ENCODE measurements at places on chromosomes 7 and 10.

- DNase-seq, result no peak
Measured at GRCh38 chr7:78159545-78159944, 361.0 kb downstream of the PHTF2 start.

GRCh38 chr7:121410829-121411596 lies 14.9 kb upstream of the FAM3C start:
- DNase-seq, result no peak

- DNase-seq, result no peak
Measured at GRCh38 chr7:7653593-7654187, 13.1 kb downstream of the UMAD1 start.

- no peak for DNase-seq
Measured at GRCh38 chr10:117884592-117884991, 162.1 kb downstream of the RAB11FIP2 start.

- no peak for DNase-seq
Measured at GRCh38 chr7:19024261-19024660, 93.2 kb downstream of the TWIST1 start.

GRCh38 chr7:37362802-37363201 lies 85.9 kb downstream of the ELMO1 start:
- DNase-seq, result no peak

- DNase-seq, result no peak
Measured at GRCh38 chr7:134750083-134751062, 29.1 kb upstream of the CALD1 start.

GRCh38 chr7:15915686-15916293 lies 229.3 kb upstream of the MEOX2 start:
- DNase-seq, result no peak

DNA sequence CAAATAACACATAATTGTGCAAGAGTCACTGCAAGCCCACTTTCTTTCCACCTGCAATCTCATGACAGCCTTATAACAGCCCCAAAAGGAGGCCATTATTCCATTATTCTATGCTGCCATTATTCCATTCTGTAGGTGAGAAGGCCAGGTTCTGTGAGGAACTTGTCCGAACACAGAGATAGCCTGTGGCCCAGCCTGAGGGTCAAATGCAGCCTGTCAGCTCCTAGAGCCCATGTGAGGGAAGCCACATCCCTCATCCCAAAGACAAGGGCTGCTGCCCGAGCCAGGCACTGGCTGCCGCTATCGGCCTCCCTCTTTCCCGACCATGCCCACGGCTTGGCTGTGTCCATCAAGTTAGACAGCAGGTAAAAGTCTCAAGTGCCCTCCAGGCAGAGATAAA lies 24.1 kb upstream of the C10orf71 start:
- DNase-seq, result no peak

DNA sequence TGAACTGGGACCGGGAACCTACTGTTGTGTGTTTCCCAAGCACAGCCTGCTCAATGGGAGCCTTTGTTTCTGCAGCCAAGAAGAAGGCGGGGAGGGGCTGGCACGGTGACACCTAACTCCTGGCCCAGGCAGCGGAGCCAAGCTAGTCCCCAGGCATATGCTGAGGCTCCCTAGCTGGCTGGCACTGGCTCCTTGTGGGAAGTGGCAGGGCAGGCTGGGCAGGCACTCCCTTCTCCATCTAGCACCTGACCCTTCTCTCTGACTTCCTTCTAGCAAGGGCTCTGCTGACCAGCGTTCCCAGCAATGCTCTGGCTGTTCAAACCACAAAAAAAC lies 325.0 kb downstream of the PLXNA4 start:
- DNase-seq, result no peak

DNA sequence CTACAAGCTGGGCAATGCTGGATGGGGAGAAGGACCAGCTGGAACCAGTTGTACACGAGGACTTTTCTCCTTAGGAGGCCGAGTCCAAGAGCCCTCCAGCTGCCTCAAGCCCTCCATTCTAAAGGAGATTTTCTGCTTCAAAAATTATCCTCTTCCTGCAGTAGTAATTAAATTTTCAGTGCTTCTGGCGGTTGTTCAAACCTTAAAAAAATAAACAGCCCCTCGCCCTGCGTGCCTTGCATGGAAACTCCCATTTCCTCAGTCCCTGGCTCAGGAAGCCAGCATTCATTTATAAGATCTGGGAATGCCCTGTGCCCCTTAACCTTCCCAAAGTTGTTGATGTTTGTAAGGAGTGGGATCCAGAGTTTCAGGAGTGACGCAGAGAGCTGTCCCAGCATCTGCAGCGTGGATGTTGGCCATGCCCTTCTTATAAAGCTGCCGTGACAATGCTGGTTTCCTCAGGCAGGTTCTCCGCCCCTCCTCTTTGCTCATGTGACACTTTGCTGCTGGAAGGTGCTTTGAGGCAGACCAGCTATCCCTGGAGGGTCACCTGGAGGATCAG lies 24.0 kb upstream of the ACTR3B start:
- no peak for DNase-seq

DNA sequence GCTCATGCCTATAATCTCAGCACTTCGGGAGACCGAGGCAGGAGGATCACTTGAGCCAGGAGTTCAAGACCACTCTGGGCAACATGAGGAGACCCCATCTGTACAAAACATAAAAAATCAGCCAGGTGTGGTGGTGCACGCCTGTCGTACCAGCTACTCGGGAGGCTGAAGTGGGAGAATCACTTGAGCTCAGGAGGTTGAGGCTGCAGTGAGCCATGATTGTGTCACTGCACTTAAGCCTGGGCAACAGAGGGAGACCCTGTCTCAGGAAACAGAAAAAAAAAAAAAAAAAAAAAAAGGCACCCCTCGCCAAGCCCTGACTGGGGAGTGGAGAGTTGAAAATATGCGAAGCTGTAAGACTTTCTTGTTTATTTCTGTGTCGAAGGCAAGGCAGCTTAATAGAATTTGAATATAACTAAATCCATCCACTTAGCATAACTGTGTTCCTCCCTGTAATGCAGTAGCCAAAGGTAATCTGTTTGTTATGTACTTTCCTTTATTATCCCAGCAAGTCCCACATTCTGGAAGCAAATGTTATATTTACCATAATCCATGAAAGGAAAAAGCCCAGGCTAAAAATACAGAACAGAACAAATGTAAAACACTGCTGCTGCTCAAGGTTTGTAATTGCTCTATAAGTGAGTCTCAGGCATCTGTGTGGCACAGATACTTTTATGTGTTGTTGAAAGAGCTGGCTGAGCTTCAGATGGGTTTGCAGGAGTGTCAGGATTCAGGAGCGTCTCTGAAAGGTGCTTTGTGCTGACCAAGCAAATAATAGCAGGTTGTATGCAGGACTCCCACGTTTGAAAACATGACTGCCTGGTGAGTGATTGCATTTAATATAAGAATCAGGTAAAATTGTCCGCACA lies 127.2 kb downstream of the CELF2 start:
- DNase-seq, result no peak

DNA sequence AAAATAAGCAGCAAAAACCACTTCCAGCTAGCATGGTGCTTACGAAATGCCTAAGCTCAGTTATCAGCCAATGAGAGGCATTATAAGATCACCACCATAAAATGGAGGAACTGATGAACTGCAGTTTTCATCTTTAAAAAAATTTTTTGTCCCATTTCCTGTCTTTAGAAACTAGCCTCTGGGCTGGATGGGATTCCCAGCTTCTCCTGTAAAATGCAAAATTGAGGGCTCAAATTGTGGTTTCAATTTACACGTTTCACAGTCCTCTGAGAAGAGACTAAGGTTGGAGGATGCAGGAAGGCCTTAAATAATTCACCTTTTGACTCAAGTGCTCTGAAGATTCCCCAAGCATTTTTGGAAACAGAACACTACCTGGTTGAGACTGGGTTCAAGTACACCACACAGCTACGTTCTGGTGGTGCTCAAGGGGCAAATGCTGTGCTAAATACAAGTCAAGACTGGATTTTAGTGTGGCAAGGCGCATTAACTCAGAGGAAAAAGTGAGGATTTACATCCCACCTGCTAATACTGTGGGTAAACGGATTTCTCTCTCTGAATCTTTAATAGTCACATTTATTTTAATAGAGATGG lies 951 bp downstream of the ZNF25 start:
- DNase-seq, result no peak

- DNase-seq, result no peak
Measured at GRCh38 chr7:44195889-44196288, 4.9 kb upstream of the YKT6 start.

DNA sequence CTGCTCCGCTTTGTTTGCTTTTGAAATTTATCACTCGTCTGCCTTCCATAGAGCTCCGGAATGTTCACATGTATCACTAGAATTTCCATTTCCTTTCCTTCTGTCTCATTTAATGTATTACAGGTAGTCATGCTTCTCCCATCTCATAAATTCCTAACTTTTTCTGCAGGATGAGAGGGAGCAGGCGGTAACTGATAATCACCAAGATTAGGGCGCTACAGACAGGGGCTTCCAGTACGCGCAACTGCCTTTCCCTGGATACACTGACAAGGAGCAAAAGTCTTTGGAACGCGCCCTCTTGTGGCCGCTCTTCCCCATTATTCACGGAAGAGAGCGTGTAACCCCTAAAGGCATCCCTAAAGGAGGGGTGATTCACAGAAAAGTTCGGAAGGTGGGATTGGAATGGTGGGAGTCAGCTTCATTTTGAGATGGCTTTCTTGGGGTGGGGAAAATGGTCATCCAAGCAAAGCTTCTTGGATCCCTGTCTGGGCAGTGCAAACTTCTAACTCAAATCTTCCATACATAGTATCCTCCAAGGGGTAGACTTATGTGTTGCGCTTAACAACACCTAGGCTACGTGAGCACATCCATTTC lies 6.5 kb downstream of the INHBA start:
- no peak for DNase-seq

- DNase-seq, result no peak
Measured at GRCh38 chr10:12484002-12484918, 134.9 kb downstream of the CAMK1D start.

- DNase-seq, result no peak
Measured at GRCh38 chr10:129694184-129694583, 227.1 kb downstream of the MGMT start.

GRCh38 chr10:8663131-8663530 lies 608.6 kb downstream of the GATA3 start:
- DNase-seq, result no peak

GRCh38 chr7:153396475-153396874 lies 636.9 kb downstream of the ACTR3B start:
- DNase-seq, result no peak

All from GF-D8 (cell line).